ENCODE measurements at places on chromosomes 2 and 18. TPM values are rescaled to one million over a fixed set of nuclear protein-coding genes. Genes with fewer than 3 reads are reported as not detected.
A peak's percentile ranks its signal among the peaks of the same experiment; 100 is the strongest.

Gene PROM2
- 40.7 TPM for total RNA-seq

Gene PAX3
- not detected for total RNA-seq

Gene MDH1B
- total RNA-seq: 0.48 TPM

Gene GAREM1
- 2.3 TPM for total RNA-seq

Gene NEB
- total RNA-seq: 0.27 TPM

Gene IL1R1
- total RNA-seq: 3.6 TPM

Gene IHH
- not detected for total RNA-seq

Gene FBLN7
- total RNA-seq: 0.04 TPM

Gene PLCD4
- 4.0 TPM for total RNA-seq

DNA sequence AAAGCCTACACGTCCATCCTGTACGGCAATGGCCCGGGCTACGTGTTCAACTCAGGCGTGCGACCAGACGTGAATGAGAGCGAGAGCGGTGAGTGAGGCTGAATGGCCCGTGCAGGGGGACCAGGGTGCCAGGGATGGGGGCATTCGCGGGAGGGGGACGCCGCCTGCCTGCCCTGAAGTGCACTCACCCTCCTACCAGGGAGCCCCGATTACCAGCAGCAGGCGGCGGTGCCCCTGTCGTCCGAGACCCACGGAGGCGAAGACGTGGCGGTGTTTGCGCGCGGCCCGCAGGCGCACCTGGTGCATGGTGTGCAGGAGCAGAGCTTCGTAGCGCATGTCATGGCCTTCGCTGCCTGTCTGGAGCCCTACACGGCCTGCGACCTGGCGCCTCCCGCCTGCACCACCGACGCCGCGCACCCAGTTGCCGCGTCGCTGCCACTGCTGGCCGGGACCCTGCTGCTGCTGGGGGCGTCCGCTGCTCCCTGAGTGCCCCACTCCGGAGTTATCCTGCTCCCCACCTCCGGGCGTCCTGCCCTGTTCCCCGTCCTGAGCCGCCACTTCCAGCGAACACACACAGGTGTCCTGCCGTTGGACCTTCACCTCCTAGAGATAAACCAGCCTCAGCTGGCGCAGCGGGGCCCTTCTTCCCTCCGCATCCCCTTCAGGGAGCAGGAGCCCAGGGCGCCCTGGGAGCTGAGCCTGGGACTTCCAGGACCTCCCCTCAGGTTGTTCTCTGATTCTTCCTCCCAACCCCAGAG, 2.9 kb downstream of the ALPI start:
- no peak for DNase-seq

DNA sequence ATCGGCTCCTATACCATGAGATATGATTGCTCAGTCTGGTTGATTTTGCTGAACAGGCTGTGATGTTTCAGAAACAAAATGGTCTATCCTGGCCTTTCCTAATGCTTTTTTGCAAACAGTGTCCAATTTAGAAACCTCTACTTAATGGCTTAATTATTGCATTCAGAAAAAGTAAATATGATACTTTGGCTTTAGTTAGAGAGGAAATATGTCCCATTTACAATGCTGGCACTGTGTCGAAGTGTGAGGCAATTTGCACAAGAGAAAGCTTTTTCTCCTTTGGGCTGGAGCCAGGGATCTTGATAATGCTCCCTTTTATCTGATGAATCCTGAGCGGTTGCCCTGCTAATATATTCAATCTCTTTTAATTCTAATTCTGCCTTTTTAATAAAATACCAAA, 418.9 kb downstream of the EPHA4 start:
- DNase-seq: no peak

GRCh38 chr2:134127496-134127895, 126.4 kb upstream of the MGAT5 start:
- DNase-seq: no peak

DNA sequence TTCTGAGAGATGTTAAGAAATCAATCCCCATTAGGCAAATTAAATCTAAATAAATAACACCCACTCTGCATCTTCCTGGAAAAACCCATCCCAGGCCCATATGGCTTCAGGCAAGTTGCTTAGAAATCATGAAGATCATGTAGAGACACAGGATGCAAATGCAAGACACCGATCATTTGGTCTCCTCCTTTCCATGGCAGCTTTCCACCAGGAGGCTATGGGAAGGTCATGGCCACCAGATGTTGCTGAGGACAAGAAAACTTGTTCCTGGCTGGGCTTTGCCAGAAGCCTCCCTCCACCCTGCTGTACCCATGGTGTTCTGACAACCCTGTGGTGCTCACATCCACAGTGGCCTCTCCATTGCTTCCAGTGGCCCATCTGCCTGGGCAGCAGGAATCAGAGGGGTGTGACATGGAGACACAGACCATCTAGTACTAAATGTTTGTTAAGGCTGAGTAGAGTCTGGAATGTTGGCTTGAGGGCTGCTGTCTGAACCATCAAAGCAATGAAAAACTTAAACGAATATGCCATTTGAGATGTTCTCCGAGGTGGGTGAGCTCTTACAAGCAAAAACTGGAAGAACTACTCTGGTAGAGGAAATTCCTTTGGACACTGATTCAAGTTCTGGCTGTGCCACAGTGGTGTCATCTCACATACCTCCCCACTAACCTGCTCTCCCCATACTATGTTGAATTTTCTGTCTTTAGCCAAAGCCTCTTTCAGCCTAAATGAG, 293.2 kb downstream of the TNS1 start:
- no peak for DNase-seq

DNA sequence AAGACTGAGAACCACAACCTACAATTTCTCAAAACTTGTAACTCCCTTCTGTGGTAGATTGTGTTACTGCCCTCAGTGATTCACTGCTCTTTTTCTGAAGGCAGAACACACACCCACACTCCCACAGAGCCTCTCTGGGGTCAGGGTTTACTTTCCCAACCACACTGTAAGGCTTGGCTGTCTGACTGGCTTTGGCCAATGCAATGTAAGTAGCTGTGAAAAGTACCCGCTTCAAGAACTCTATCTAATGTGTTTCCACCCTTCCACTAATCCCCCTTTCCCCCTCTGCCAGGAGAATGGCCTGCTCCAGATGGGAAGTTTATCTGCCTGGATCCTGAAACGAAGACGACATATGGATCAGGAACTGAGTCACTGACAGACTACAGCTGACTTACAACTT, 222.7 kb downstream of the CDH2 start:
- no peak for DNase-seq

- no peak for DNase-seq
Observed at GRCh38 chr2:124131276-124131675, 106.2 kb downstream of the CNTNAP5 start.

GRCh38 chr2:70132244-70133126, 45.2 kb downstream of the PCBP1 start:
- peak; percentile 61 for DNase-seq

- peak; percentile 55 for DNase-seq
Observed at GRCh38 chr2:132420816-132421805, 4.5 kb downstream of the GPR39 start.

GRCh38 chr18:58187674-58188073, 143.6 kb downstream of the NEDD4L start:
- DNase-seq: no peak

- no peak for DNase-seq
Observed at GRCh38 chr2:142502402-142502801, 371.6 kb upstream of the LRP1B start.

- DNase-seq: no peak
Observed at GRCh38 chr2:3472966-3473365, 46.4 kb downstream of the ADI1 start.

GRCh38 chr18:36162981-36163380, 24.3 kb upstream of the MOCOS start:
- no peak for DNase-seq

DNA sequence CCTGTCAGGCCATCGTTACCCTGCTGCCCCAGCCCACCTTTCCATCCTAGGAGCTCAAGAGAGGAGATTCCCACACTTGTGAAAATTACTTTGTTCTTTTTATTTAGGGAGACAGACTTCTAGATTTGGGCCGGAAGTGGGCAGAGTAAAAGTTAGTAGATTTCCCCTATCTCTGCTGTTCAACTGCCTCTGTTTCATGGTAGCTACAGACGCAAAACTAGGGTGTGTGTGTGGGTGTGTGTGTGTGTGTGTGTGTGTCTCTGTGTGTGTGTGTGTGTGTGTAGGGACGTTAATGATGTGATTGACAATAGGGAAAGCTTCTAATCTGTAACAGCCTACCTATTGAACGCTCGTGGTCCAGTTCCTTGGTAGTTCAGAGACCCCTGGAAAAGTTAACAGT, 438 bp downstream of the PSMA8 start:
- no peak for DNase-seq

DNA sequence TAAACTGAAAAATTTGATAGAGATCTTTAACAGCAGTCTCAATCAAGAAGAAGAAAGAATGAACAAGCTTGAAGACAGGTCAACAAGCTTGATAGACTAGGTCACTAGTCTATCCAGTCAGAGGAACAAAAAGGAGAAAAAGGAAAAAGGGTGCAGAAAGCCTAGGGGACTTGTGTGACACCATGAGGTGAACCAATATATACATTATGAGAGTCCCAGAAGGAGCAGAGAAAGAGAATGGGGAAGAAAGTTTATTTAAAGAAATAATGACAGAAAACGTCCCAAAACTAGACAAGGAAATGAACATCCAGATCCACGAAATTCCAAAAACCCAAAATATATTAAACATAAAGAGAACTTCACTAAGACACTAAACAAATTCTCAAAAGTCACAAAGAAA, 84.5 kb downstream of the VAPA start:
- no peak for DNase-seq

DNA sequence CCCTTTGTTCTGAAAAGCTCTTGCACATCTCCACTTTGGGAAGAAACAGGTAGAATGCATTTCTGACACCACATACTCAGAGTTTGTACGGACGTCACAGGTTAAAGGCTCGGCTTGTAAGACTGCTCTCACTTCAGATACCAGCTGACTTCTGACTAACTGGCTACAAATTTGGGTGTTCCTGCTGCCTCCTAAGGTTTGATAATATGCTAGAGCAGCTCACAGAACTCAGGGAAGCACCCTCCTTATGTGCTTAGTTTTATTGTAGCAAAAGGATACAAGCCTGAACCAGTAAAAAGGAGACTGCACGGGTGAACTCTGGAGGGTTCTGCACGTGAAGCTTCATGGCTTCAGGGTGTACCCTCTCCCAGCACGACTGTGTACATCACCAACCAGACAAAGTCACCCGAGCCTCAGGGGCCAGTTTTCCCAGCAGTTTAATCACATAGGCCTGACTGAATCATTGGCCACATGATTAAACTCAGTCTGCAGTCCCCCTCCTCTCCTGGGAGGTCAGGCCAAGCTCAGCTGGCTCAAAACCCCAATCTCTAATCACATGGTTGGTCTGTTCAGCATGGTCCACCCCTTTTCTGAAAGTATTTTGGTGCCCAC, 749.5 kb upstream of the RAB6C start:
- peak; percentile 53 for DNase-seq

- DNase-seq: no peak
Observed at GRCh38 chr2:195438692-195439091, 218.3 kb upstream of the SLC39A10 start.

GRCh38 chr2:166444306-166444705, 49.7 kb downstream of the SCN7A start:
- no peak for DNase-seq

GRCh38 chr2:205681401-205682238, 681 bp upstream of the NRP2 start:
- DNase-seq: no peak

DNA sequence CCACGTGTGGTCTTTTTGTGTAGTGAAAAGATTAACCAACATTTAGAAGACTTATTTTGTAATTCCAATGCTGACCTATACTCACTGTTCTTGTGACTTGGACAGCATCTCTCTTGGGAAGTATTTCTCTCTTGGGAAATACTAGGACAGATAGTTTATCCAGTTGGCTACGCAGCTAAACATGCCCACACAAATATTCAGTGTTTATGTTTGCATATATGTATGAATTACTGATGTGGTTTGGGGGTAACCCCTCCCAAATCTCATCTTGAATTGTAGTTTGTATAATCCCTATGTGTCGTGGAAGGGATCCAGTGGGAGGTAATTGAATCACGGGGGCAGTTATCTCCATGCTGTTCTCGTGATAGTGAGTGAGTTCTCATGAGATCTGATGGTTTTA, 2062.3 kb upstream of the CELF4 start:
- no peak for DNase-seq

GRCh38 chr2:237432484-237433092, 18.6 kb upstream of the COL6A3 start:
- DNase-seq: peak; percentile 85

- no peak for DNase-seq
Observed at GRCh38 chr2:16666449-16666801, 791 bp upstream of the CYRIA start.

- peak; percentile 36 for DNase-seq
Observed at GRCh38 chr2:212970132-212970531, 181.3 kb downstream of the IKZF2 start.

GRCh38 chr2:71830497-71831192, 317.0 kb downstream of the CYP26B1 start:
- no peak for DNase-seq

GRCh38 chr18:78595924-78596573, 383.6 kb upstream of the SALL3 start:
- no peak for DNase-seq

- no peak for DNase-seq
Observed at GRCh38 chr18:902229-902628, 2.4 kb upstream of the ADCYAP1 start.

- no peak for DNase-seq
Observed at GRCh38 chr2:222100704-222101699, 197.8 kb downstream of the PAX3 start.

Data from foreskin keratinocyte (primary cell).